Renal cortex interstitium (tissue), 15 donors: ENCODE measurements at places on chromosomes 1 and 21.

GRCh38 chr1:230728710-230729392 lies 14.9 kb upstream of the AGT start:
- no peak for DNase-seq

DNA sequence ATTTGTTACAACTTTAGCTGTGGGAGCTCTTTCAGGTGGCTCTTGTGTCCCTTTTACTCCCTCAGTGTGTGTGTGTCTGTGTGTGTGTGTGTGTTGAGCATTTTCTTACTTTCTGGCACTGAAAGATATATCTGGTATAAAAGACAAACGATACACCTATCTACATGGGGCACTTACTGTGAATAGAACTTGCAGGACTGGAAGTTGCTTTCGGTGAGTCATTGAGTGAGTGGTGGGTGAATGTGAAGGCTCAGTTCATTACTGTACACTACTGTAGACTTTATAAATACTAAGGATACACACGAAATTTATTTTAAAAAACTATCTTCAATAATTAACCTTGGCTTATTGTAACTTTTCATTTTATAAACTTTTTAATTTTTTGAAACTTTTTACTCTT lies 38.7 kb downstream of the BTBD8 start:
- DNase-seq = no peak

DNA sequence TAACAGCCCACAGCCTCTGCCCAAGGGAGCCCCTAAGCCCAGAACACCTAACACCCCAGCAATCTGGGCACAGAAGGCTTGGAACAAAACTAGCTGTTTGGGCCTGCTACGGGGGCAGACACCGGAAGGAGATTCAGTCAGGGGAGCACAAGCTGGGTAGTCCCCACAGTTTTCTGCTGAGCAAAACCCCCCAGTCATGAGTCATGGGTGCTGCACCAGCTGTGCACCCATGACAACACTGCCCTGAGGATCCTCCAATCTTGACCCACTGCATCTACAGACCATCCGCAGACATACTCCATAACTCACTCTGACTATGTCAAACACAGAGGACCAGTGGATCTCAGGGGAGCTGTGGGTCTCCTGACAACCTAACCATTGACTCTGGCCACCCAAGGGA lies 105.1 kb downstream of the LRIG2 start:
- DNase-seq = no peak

DNA sequence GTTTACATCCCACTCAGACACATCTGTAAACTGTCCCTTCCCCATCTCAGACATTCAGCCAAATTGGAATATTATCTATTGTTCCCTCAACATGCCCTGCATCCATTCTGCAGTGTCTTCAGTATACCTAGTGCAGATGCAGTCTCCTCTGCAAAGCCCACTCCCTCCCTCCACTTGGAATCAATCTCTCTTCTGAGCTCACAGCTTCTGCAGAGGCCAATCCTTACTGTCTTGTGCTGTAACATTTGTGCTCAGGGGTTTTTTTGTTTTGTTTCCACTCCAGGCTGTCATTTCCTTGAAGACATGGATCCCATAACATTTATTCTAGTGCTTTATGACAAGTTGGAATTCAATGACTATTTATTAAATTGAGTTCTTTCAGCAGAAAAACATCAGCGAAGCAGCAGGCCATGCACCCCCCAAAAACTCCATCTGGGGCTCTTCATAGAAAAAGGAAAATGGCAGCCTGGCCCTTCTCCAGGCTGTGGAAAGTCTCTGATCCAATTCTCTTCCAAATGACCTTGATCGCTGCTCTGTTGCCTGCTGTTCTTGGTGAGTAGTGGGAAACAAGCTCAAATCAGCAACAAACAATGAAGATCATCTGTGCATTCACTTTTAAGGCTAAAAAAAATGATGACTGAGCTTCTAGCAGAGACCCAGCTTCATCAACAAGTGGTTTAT lies 8.7 kb downstream of the C4BPA start:
- peak; percentile 31 for DNase-seq
